ENCODE measurements at places on chromosomes 5 and 9.

- DNase-seq, result no peak
Observed at GRCh38 chr5:96321345-96321744, 111.7 kb downstream of the PCSK1 start.

- DNase-seq, result no peak
Observed at GRCh38 chr5:41334221-41334620, 120.9 kb upstream of the C6 start.

DNA sequence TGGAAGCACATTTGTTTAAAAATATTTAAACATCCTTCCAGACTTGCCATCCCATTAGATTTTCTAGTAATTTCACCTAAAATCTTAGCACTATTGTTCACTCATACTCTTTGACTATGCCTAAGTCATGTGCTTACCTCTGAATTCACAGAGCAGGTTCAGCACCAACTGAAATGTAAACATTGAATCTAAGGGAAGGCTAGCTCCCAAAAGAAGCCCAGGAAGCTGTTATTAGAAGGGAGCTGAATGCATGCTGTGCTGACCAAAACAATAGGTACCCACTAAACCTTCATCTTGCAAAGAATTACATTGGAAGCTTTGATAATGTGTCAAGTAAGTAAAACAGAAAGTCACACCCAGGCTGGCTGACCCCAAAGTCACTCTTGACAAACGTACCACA lies 571.3 kb downstream of the GABRG2 start:
- DNase-seq, result no peak

GRCh38 chr5:149427374-149427773 lies 48.3 kb upstream of the IL17B start:
- DNase-seq, result no peak

- DNase-seq, result no peak
Observed at GRCh38 chr5:93569300-93570160, 11.5 kb downstream of the NR2F1-AS1 start.

GRCh38 chr9:127887792-127888191 lies 10.3 kb upstream of the AK1 start:
- DNase-seq, result no peak

GRCh38 chr5:51214746-51215145 lies 168.5 kb upstream of the ISL1 start:
- DNase-seq, result no peak

DNA sequence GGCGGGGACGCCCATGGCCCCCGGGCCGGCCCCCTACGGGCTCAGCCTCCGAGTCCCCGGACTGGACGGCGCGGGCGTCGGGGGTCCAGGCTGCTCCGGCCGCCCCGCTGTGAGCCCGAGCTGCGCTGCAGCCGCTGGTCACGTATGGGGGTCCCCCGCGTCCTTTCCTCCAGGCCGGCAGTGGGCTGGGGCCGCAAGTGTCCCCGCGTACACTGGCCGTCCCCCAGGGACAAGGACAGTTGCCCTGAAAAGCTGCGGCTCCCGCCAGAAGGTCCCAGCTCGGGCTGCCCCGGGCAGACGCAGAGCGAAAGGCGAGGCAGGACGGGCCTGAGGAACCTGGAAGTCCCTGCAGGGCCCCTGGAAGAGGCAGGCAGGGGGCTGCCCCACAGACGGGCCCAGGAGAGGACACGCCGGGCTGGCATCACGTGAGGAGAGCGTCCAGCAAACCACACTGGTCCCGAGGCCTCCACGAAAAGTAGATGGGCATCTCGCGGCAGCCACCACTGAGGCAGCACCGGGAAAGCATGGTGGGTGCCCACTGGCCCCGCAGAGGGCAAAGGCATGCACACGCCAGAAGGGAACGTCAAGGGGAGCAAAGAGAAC lies 3.3 kb upstream of the NKD2 start:
- no peak for DNase-seq

- DNase-seq, result no peak
Observed at GRCh38 chr5:6593148-6594016, 39.5 kb downstream of the NSUN2 start.

DNA sequence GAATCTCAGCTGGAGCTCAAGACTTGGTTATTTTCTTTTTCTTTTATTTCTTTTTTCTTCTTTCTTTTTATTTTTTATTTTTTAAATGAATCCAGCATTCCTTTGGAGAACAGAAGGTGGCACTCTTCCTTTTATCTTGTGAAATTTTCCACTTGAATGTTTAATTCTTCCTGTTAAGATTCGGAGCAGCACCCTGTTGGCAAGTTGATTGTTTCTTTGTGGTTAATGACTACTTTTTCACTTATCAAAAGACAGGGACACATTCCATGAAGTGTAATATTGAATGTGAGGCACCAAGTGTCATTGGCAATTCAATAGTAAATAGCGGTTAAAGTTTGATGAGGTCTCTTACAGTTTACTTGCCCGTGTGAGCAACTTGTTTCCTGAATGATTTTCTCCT lies 240.5 kb upstream of the CHD1 start:
- peak; percentile 33 for DNase-seq

DNA sequence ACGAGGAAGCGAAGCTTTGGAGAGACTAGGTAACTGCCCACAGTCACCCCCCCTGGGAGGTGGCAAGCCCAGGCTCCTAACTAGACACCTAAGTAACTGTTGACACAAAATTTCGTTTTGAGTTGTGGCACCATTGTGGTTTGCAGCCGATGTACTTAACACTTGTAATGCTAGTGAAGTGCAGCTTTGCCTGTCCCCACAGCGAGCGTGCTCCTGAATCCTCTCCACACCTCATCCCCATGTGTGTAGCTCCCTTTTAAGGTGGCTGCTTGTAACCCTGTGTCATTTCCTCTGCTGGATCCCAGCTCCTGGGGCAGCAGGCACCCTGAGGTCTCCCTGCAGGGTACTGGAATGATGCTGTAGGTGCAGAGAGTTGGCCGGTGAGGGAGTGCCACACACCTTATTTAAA lies 114.9 kb downstream of the TRIO start:
- DNase-seq, result no peak

GRCh38 chr5:158877124-158877581 lies 222.6 kb downstream of the EBF1 start:
- no peak for DNase-seq

GRCh38 chr5:139684350-139684880 lies 36.3 kb downstream of the CXXC5 start:
- no peak for DNase-seq

DNA sequence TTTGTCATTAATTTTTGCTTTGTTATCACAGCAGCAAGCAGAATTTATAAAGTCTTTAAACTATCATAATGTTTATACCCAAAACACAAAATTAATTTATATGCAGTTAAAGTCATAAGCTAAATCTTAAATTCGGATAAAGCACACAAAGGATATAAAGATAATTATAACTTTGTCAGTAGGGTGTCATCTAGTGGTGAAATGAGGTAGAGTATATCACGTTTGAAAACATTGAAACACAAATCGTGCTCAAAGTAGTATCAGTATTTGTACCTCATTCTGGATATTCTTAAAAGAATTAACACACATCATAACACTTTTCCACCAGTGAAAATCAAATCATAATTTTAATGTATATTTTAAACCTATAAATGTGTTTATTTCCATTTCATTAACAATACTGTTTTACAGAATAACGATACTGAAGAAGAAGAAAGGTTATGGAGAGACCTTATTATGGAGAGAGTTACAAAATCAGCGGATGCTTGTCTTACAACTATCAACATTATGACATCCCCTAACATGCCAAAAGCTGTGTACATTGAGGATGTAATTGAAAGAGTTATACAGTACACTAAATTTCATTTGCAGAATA lies 129.5 kb downstream of the NIPBL start:
- DNase-seq, result peak; percentile 15

DNA sequence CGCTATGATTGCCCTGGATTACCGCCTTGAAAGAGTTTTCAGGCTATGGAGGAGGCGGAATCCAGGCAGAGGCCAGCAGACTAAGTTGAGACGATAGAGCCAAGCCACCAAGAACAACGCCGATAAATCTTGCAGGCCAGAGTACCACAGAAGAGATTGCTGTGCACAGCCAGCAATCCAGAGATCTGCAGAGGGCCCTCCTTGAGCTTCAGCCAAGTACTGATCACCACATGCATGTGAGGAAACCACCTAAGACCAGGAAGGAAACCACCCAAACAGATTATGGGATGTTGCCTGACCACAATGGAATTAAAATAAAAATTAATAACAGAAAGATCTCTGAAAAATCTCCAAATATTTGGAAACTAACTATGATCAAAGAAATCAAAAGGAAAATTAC lies 74.9 kb downstream of the GCNT4 start:
- DNase-seq, result no peak

GRCh38 chr9:86061972-86062739 lies 37.2 kb downstream of the GOLM1 start:
- DNase-seq, result no peak

GRCh38 chr5:180340856-180341255 lies 12.3 kb downstream of the GFPT2 start:
- no peak for DNase-seq

- DNase-seq, result no peak
Observed at GRCh38 chr5:65753189-65753588, 31.2 kb downstream of the NLN start.

- no peak for DNase-seq
Observed at GRCh38 chr9:16559418-16560188, 310.9 kb downstream of the BNC2 start.

DNA sequence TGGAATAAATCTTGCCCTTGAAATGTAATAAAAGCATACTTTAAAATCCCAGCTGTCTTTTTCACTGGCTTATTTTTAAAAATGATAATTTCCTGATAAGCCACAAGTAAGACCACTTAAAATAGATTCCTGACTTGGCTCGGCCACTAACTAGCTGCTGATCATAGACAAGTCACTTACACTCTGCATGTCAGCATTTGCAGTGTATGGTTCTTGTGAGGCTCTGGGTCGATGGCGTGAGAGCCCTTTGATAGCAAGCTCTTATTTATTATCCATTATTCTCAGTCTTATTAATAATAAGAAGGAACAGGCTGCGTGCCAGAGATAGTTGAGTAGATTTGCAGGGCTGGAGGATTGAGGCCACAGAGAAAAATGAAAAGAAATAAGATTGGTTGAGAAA lies 110.7 kb upstream of the IL12B start:
- no peak for DNase-seq

GRCh38 chr5:54586336-54586735 lies 68.8 kb downstream of the SNX18 start:
- DNase-seq, result no peak

GRCh38 chr5:170345971-170346370 lies 43.2 kb downstream of the KCNMB1 start:
- no peak for DNase-seq

GRCh38 chr5:91464886-91465646 lies 81.9 kb upstream of the ARRDC3 start:
- no peak for DNase-seq

DNA sequence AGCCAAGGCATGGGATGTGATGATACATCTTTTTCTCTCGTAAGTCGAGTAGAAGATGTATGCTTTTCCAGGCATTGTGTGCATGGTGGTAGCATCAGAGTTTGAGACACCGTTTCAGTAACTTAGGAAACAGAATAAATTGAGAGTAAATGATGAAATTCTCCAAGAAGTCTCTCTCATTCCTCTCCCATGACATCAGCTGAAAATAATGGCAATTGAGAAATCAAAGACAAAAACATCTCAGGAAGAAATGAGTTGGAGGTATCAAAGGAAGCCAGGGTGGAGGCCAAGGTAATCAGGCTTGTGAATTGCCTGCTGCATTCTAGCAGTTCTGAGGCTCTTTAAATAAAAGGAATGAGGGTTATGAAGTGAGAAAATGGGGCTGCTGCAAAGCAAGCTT lies 53.9 kb downstream of the SGCD start:
- no peak for DNase-seq

GRCh38 chr9:124264823-124265233 lies 7.1 kb downstream of the NEK6 start:
- no peak for DNase-seq

Data from foreskin melanocyte (primary cell).